ENCODE measurements at places on chromosomes 13 and 19. TPM values are rescaled to one million over a fixed set of nuclear protein-coding genes. Genes with fewer than 3 reads are reported as not detected.

DNA sequence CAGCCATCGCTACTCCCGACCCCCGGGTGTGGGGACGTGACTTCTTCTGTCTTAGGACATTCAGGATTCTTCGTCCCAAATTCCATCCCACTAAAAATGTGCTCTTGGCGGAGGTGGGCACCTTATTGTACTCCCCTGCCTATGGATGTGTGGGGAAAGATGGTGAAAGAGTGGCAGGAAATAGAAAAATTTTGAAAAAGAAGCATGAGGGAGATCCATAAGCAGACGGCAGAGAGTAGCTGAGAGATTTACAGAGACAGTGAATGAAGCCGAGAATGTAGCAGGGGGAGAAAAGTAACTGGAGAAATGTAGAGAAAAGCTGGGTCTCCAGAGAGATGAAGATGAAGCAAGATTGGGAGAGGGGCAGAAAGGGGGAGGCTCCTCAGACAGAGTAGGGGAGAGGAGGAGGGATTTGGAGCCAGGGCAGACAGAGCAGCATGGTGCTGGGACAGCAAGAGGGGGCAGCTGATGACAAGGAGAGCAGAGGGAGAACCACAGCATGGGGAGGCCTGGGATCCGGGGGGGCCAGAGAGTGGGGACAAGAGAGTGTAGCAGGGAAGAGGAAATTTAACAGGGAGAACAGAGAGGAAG lies 843 bp downstream of the ZNF610 start:
- DNase-seq = no peak

- no peak for DNase-seq
Measured at GRCh38 chr13:22703601-22704209, 477.1 kb upstream of the SGCG start.

DNA sequence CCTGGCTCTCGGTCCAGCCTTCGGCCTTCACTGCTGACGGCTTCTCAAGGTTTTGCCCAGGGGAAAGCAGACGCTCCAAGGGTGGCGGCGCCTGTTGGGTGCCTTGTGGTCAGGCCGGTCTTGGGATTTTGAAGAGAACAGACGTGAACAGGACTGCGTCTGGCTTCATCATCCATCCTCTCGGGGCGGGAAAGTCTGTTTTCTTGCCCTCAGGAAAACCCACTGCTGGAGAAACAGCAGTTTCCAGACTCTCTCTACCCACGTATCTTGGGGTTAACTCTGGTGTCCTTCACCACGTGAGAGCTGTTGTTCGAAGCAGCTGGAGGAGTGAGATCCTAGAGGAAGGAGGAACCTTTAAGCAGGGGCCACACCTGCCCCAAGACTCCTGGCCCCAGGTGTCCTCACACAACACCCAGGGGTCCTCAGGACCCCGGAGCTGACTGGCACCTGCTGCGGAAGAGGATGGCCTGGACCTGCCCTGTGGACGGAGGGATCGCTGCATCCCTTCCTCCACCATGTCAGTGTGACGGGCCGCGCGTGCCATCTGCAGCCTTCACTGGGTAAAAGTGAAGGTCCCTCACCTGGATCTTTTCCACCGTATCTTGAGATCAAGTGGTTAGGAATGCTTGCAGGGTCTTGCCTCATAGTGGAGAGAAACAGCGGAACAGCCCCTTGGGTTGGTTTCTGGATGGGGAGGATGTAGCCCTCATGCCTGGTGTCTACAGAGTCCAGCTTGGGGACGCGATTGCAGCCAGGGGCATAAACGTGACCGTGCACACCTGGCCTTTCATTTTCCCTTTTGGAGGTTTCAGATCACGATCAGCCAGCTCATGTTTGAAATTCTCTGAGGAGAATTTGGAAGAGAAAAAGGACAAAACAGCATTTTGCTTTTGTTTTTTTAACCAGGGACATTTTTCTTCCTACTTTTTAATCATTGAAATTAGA lies 69.5 kb upstream of the MCF2L start:
- DNase-seq = no peak

GRCh38 chr19:3462991-3463713 lies 17.2 kb downstream of the SMIM24 start:
- no peak for DNase-seq

DNA sequence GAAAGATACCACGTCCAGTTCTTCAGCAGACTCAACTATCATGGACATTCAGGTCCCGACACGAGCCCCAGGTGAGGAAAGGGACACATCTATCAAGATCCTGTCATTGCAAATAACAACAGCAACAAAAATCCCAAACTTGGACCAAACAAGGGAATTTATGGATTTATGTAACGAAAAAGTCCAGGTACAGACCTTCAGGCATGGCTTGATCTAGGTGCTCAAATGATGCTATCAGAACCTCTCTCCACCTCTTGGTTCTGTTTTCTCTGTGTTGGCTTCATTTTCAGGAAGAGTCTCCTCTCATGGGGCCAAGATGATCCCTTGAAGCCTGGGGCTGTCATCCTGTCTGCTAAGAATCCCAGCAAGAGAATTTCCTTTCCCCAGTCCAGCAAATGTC lies 2.9 kb downstream of the FXYD5 start:
- no peak for DNase-seq

DNA sequence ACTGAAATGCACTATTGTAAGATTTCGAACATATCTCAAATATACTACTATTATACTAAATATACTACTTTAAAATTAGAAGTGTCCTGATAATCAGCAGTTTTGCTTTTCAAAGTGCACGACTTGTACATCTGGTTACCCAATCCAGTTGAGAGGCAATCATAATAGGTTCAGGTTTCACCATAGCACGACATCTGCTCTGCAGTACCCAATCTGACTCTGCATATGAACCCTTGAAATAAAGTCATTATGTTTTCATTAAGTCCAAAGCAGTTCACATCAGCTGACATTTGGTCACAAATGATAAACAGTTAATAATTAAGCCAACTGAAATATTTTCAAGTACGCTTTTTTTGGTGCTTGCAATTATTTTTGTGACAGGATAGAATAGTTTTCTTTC lies 90.6 kb downstream of the PCDH9 start:
- DNase-seq = no peak

DNA sequence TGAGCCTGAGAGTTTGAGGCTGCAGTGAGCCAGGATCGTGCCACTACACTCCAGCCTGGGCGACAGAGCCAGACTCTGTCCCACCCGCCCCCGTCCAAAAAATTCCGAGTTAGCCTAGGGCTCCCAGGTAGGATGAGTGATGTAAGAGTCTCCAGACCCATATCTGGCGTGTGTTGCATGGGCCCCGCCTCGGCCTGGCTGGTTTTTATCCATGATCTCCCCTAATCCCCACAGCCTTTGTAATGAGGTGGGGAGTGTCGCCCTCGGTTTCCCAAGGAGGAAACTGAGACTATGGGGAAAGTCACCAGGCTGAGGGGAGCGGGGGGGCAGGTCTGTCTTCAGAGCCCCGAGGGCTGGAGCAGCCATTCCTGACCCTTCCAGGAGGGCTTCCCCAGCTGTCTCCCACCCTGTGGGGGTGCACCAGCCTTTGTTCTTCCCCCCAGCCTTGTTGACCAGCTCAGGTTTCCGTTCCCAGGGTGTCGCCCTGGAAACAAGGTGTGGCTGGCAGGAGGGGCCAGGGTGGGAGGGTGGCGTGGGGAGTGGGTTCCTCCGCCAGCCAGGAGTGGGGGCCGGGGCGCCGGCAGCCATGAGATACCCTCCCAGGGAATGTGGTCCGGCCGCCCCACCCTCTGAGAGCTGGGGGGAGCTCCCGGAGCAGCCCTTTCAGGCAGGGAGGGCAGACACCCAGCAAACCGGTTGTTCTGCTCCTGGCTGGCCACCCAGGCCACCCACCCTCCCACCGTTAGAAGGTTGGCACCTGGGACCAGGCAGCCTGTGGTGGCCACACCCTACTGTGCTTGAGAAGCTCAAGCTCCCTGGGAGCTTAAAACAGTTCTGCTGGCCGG lies 11.5 kb downstream of the MYH14 start:
- no peak for DNase-seq

DNA sequence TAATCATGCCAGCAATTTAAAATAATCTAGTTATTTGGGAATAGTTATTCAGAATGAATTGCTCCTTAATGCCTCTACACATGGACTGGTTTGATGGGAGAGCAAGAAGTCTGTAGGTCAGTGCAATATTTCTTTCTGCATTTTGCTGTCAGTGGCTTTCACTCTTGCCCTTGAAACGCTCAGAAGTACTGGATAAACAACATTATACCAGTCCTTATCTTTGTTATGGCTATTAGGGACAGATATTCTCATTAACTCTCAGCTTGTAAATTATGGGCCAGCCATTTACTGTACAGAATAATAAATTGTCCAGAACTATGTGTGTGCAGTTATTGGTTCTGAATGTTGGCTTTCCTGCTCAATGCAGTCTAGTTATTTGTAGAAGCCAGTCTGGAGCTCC lies 224.4 kb downstream of the OXGR1 start:
- DNase-seq = no peak

- peak; percentile 91 for DNase-seq
Measured at GRCh38 chr19:39428283-39429112, 7.3 kb downstream of the RPS16 start.

CEACAM18 gene
- not detected for total RNA-seq

UPF1 gene
- total RNA-seq = 46.7 TPM

NDUFS7 gene
- total RNA-seq = 27.3 TPM

Data from skin of body (tissue), 3 donors.